ENCODE measurements at places on chromosomes 2 and 18.

DNA sequence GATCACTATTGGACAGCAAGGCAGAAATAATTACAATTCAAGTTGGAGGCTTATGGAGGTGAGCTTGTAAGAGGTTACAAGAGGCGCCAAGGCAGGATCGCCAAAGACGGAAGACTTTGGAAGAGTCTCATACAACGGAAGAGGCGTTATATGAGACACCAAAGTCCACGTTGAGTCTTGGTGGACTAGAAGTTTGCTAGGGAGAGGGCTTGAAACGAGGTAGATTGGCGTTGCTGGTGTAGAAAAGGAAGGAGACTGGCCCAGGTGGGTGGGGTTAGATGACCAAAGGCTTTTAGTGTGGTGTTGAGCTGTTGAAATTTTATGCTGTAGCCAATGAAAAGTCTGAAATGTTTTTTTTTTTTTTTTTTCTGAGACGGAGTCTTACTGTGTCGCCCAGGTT lies 1.4 kb downstream of the MSH2 start:
- no peak for DNase-seq

- no peak for DNase-seq
These were observed 99.7 kb downstream of the RBM43 start for GRCh38 chr2:151161821-151162551.

DNA sequence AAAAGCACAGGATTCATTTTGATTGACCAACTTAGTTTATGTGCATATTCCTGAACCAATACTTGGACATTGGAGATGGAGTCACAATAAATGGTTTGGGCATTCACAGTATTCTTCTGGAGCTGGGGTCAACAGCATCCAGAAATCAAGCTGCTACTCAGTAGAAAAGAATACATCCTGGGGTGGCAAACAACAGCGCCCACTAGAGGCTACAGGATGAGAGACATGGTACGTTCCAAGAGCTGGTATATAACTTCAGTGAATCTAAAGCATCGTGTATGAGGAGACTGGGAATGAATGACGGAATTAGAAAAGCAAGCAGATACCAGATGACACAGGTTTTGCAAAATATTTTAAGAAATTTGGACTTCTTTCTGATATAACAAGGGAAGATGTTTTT lies 142.9 kb upstream of the FIGN start:
- no peak for DNase-seq

DNA sequence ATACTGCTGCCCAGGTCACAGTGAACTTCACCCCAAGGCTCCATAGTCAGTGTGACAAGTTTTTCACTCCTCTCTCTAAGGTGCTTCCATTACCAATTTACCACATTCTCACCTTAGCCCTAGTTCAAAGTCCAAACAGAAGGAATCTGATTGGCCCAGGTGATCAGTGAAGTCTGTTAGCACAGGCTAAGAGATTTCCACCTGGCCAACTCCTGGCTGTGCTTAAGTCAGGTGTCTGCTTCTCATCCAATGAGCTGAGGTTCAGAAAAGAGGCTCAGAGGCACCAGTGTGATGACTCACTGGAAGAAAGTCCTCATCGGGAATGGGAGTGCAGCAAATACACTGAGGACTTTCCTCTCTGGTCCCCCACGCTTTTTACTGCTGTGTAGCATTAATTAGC lies 164.4 kb upstream of the MGAT5 start:
- no peak for DNase-seq

DNA sequence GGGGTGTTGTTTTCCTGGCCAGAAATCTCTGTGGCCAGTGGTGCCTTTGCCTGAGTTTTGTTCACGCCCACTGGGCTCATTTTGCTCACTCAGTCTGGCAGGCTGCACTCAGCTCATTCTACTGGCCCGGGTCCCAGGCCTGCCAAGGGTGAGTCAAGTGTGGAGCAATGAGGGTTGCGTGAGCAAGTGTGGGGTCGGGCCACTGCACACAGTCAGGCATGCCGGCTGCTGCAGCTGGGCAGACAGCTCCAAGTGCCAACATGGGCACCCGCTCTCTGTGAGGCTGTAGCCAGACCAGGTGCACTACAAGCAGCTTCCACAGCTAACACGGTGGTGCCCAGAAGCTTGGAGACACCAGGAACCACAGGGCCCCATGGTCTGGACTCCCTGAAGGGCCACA lies 801.1 kb upstream of the RAB6C start:
- DNase-seq = no peak

DNA sequence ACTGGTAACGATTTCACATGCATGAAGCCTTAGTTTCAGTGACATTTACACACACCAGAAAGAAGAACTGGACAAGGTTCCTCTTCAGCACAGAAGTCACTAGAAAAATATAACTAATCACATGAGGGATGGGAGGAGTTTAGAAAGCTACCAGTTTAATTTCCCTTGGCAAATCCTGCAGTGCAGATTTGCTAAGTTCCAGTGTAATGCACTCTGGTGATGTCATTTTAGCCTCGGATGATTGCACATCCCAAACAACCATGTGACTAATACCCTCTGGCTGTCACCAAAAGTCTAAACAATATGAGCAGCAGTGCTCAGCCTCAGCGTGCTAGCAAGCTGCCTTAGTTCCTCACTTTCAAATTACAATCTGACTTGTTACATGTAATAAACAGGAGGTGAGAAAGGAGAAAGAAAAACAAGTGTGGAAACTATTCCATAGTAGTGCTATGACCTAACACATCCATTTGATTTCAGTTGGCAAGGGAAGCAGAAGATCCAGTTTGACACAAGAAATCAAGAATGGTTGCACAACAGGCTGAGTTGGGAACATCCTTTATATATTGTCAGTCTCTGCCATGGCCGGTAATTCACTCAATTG lies 35.3 kb upstream of the PPP1CB start:
- DNase-seq = no peak

GRCh38 chr2:61693744-61694143 lies 155.6 kb upstream of the XPO1 start:
- DNase-seq = no peak

DNA sequence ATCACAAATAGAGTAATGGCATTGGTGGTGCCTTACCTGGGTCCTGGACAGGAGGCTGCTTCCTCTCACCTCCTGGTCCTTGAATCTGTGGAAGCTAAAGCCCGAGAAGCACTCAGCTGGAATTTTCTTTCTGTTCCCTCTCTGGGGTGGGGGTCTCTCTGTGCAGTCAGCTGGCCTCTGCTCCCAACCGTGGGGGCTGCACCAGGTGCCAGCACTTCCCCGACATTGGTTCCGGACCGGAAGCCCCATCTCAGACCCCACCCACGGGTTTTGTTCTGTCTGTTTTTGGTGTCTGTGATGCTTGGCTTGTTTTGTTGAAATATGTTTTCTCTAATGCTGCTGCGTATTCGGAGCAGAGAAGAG lies 154.7 kb downstream of the TWIST2 start:
- no peak for DNase-seq

DNA sequence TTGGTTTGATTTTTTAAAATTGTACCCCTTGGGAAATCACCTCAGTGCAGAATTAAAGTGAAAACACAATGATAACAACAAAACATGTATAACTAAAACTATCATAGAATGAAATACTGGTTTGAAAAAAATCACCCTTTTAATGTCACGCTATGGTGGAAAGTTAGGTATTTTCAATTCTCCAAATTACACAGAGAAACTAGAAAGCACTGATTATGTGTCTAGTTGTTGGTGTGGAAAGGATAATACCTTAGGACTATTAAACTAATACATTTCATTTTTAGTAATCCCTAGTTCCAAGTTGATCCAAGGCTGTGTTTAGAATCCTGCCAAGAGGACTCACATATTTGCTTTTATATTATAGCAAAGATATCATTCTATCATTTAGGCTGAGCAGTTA lies 71.2 kb downstream of the NUP35 start:
- DNase-seq = no peak

DNA sequence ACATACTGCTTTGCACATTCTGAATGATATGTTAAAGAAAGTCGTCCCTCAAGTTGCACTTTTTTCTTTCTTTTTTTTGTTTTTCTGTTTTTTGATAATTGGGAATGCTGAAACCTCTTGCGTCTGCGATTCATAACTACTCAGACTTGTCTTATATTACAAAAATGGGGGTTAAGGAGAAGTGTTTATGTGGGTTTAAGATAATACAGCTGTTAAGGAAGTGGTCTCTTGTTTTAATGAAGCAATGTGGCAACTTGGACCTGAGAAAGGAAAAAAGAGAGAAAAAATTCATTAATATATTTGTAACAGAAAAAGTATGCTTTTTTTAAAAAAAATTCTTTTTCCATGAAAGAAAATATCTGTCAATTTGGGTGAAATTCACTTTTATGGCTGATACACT lies 268.5 kb upstream of the CCDC68 start:
- no peak for DNase-seq

- DNase-seq = no peak
These were observed 61.3 kb upstream of the CREB1 start for GRCh38 chr2:207468488-207468887.

DNA sequence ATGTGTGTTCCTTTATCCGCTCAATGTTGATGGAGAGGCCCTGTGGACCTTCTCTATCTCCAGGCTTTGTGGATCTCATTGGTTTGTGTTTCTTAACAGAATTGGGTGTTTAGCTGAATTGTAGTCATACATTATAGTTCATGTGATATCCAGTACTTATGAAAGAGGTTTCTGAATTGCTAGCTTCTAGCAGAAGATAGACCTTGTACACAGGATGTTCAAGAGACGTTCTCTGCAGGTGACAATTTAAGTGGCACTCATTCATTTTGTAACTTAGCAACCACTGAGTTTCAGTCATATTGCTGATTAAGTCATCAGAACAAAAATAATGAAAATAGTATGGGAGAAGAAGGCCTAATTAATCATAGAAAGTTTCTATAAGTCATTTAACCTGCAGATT lies 279.2 kb downstream of the ALPK2 start:
- no peak for DNase-seq

- DNase-seq = no peak
These were observed 1037.2 kb upstream of the ACVR2A start for GRCh38 chr2:146807568-146808168.

- DNase-seq = no peak
These were observed 144.1 kb downstream of the CDC42EP3 start for GRCh38 chr2:37527361-37527760.

- DNase-seq = no peak
These were observed 134.6 kb downstream of the MBD2 start for GRCh38 chr18:54089749-54090459.

DNA sequence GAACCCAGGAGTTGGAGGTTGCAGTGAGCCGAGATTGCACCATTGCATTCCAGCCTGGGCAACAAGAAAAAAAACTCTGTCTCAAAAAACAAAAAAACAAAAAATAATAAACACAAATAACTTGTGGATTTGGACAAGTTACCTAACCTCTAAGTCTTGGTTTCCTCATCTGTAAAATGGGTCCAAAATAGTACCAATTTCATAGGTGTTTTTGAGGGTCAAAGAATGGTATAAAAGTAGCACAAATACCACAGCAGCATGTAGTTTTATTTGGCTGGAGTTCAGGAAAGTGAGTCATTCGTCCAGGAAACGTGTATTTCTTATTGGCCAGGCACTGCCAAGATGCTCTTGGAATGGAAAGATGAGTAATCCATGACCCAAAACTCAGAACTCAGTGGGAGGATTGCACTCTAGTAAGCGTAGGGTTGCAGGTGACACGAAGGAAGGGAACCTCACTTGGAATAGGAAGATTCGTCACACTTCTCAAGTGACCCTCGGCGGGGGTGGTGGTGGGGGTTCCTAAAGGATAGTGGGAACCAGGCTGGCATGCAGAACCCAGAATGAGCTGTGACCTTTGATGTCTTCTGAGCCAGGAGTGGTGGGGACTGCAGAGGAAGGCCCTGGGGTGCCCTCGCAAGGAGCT lies 24.4 kb downstream of the GRHL1 start:
- peak; percentile 45 for DNase-seq

- DNase-seq = no peak
These were observed 767 bp upstream of the NPPC start for GRCh38 chr2:231926761-231927565.

DNA sequence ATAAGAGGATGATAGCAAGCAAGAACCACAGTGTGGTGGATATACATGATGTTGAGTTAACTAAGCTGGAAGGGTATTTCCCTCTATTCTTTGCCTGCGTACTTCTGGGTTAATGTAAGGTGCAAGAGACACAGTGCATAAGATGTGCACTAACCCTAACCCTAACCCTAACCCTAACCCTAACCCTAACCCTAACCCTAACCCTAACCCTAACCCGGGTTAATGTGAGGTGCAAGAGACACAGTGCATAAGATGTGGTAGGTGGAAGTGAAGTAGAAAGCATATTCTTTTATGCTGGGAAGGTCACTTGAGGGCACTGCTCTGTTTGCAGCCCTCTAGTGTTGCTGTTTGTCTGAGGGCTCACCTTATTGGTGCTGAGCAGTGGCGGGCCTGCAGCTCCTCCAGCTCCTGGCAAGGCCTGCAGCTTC lies 181.5 kb upstream of the ITGA4 start:
- DNase-seq = no peak

GRCh38 chr2:75513616-75514170 lies 47.0 kb downstream of the EVA1A start:
- DNase-seq = no peak

GRCh38 chr18:40258311-40258710 lies 1696.7 kb upstream of the PIK3C3 start:
- no peak for DNase-seq

DNA sequence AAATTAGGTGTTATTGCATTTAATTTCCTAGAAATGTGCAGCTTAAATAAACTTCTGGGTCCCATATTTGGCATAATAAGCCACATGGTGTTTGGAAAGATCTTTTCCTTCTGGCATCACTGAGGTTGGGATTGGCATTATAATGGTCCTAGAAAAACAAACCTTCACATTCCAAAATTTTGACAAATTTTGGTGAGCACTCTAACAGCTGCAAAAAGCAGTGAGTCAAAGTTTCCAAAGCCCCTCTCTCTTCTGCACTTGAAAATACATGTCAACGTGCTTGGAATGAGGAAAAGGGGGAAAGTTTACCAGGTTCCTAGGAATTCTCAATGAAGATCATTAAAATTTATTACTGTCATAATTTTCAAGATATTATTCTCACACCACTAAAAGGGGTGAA lies 77.8 kb upstream of the STK17B start:
- DNase-seq = no peak

- no peak for DNase-seq
These were observed 293.5 kb downstream of the ARHGAP15 start for GRCh38 chr2:143422681-143423080.

GRCh38 chr2:240655931-240656886 lies 26.5 kb downstream of the AQP12B start:
- no peak for DNase-seq

- no peak for DNase-seq
These were observed 251.2 kb downstream of the SATB2 start for GRCh38 chr2:199206536-199206935.

- no peak for DNase-seq
These were observed 41.7 kb downstream of the SH3BP4 start for GRCh38 chr2:234993541-234993981.

- no peak for DNase-seq
These were observed 480.2 kb downstream of the LPIN1 start for GRCh38 chr2:12226653-12227052.

- DNase-seq = no peak
These were observed 198.3 kb upstream of the HS6ST1 start for GRCh38 chr2:128516938-128517337.

- DNase-seq = no peak
These were observed 59.8 kb downstream of the TRIB2 start for GRCh38 chr2:12776521-12776961.

Data from stimulated activated CD4-positive, alpha-beta T cell treated with anti-CD3 and anti-CD28 coated beads, Interleukin-2, amount 100 ng/mL, for 24 hours (primary cell).